ENCODE measurements at places on chromosomes 12 and 14. TPM values are rescaled to one million over a fixed set of nuclear protein-coding genes. Genes with fewer than 3 reads are reported as not detected.

GRCh38 chr12:75592638-75593335, 81.4 kb upstream of the KRR1 start:
- no peak for DNase-seq

GRCh38 chr12:28704477-28705169, 444.5 kb upstream of the FAR2 start:
- DNase-seq = no peak

GRCh38 chr12:22173177-22173576, 127.2 kb downstream of the CMAS start:
- no peak for DNase-seq

CAND1 gene
- total RNA-seq = 129 TPM

DPY19L2 gene
- 19.1 TPM for total RNA-seq

STON2 gene
- total RNA-seq = 91.2 TPM

- peak; percentile 88 for DNase-seq
These were observed 524.4 kb downstream of the MED13L start for GRCh38 chr12:115752913-115753726.

- no peak for DNase-seq
These were observed 310.5 kb downstream of the ETNK1 start for GRCh38 chr12:22935501-22935900.

HOXC9 gene
- total RNA-seq = not detected

DNA sequence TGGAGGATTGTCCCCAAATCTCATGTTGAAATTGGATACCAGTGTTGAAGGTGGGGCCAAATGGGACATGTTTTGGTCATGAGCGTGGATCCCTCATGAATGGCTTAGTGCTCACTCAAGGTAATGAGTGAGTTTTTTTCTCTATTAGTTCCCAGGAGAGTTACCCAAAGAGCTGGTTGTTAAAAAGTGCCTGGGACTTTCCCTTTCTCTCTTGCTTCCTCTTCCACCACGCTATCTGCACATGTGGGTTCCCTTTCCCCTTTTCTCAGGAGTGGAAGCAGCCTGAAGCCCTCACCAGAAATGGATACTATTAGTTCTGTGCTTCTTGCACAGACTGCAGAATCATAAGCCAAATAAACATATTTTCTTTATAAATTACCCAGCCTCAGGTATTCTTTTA, 465.4 kb downstream of the FSCB start:
- no peak for DNase-seq

DNA sequence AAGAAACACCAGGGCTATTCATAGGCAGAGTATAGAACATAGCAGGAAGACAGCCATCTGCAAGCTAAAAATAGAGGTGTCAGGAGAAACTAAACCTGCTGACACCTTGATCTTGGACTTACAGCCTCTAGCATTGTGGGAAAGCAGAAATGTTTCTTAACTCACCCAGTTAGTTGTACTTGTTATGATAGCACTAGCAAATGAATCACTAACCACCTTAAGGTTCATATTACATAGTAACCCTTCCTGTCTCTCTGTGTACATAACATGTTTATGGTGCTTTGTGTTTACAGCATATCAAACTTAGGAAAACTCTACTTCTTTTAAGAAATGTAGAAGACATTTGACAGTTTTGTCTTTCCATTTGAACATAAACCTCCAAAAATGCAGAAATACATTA, 1031.3 kb downstream of the FSCB start:
- DNase-seq = no peak

GRCh38 chr12:114993165-114993564, 309.2 kb upstream of the TBX3 start:
- DNase-seq = peak; percentile 71

DNA sequence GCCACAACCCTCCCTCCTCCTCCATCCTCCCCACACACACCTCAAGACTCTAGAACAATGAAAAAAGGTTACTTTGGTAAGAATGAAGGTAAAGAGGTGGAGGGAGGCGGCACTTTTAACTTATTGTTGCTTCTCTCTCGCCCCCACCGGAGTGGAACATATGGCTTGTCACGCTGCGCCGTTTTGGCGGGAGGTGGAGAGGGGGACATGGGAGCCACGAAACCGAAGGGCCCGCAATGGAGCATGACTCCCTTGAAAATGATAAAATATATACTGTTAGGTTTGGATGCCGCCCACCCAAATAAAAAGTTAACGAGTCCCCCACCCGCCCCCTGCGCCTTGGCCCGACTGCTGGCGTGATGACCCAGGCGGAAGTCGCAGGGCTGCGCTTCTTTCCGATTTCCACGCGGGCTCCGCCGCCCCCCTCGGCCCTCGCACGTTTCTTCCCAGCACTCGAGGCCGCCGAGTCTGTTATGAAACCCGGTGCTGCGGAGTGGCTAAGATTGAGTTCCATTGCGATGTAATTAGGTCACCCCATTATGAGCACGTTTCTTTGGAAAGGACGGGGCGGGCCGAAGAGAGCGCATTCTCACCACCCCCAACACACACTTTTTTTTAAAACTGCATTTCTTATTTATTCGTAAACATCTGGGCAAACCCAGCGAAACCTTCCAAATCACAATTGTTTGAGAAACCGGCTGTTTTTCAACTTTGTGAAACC, 1.4 kb upstream of the ZFP36L1 start:
- DNase-seq = peak; percentile 92

GRCh38 chr12:7221486-7221885, 32.0 kb downstream of the PEX5 start:
- DNase-seq = no peak

DNA sequence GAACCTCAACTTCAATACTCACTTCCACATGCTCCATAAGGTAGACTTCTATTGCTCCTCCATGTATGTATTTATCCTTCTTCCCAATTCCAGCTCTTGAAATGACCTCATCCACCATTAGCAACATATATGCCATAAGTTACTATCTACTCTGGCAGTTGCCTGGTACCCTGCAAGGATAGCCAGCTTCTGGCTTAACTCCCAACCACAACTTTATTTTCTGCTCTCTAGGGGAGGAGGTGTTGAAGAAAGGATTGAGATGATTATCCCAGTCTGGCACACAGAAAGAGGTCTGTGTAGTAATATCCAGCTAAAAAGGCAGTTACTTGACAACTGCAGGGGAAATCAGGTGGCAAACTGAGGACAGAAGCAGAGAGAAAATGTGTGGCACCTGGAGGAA, 71.5 kb upstream of the MDM1 start:
- no peak for DNase-seq

GRCh38 chr12:68904351-68904962, 28.5 kb downstream of the CPM start:
- DNase-seq = no peak

ANKRD33 gene
- total RNA-seq = not detected

GRCh38 chr12:131950182-131950913, 606 bp downstream of the EP400 start:
- peak; percentile 35 for DNase-seq

DNA sequence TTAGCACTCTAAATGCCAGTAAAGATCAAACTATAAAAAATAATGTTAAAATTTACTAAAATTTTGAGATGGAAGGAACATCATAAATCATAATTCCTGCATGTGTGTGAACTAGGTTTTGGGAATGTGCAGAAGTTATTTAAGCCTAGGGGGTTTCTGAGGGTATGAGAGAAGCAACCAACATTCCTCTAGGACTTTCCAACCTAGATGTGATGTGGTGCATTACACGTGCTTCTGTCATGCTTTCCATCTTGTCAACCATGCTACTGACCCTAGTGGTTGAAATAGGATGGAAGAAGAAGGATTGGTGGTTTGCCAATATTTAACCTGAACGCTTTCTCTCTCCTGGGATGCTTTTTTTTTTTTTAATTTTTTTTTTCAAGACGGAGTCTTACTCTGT, 209.3 kb downstream of the AEBP2 start:
- no peak for DNase-seq

GRCh38 chr12:22059976-22060647, 14.1 kb downstream of the CMAS start:
- DNase-seq = no peak

- peak; percentile 64 for DNase-seq
These were observed 52.6 kb upstream of the FBRSL1 start for GRCh38 chr12:132437252-132437932.

DNA sequence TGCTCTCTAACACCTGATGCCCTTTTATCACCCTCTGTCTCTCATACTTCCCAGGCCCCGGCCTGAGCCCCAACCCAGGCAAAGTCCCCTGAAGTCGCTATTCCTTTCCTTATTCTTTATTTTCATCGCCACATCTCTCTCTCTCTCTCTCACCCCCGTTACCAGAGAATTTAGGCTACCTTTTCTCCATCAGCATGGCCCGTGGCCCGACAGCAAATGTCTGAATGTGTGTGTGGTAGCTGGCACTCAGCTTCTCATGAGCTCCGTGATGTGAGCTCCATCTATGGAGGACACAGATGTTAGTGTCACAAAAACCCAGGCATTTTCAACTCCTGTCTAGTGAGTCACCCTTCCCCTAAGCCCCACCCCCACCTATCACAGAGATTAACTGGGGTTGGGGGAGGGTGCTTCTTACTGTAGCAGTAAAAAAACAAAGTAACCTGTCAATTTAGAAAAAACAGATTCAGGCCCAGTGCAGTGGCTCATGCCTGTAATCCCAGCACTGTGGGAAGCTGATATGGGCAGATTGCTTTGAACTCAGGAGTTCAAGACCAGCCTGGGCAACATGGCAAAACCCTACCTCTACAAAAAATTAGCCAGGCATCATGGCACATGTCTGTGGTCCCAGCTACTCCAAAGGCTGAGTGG, 53.8 kb downstream of the VCPKMT start:
- no peak for DNase-seq

GRCh38 chr14:45728434-45729225, 475.6 kb upstream of the MIS18BP1 start:
- DNase-seq = peak; percentile 11

- peak; percentile 73 for DNase-seq
These were observed 156.3 kb downstream of the TMX1 start for GRCh38 chr14:51396222-51396815.

GRCh38 chr14:86221755-86222154, 691.8 kb downstream of the FLRT2 start:
- DNase-seq = no peak

GRCh38 chr12:108759924-108760323, 28.6 kb upstream of the CORO1C start:
- peak; percentile 45 for DNase-seq

DNA sequence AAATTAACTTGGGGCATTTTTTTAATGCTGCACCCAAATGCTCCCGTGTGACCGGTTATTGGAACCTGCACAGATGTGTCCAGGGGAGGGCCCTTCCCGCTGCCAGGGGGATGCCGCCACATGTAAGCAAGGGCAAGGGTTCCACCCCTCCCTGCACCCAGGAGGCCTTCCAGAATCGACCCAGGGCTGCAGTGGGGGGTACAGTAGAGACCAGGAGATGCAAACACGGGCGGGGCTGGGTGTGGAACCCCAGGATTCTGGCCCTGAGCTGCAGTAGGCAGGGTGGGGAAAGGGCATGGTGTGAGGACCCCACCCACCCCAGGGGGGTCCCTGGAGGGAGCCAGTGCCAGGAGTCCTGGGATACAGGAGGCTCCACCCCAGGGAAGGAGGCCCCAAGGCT, 54.1 kb downstream of the TNFAIP2 start:
- no peak for DNase-seq

GRCh38 chr14:32349322-32349721, 20.2 kb downstream of the AKAP6 start:
- DNase-seq = no peak

TMPRSS12 gene
- total RNA-seq = not detected

DNA sequence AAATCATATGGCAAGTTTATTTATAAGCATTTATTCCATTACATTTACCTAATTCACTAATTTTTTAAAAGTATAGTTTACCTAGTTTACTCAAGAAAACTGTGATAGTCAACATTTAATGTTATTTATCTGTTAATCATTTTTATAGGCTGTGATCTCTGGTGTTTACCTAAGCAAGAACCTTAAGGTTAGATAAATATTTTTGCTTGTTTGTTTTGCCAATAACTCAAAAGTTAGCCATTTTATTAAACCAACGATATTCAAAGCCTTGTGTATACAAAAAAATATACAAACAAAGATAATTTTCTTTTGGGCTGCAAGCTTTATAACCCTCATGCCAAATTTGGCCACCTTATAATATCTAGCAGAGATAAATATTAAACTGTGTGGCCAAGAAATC, 157.3 kb downstream of the SLCO1B3 start:
- no peak for DNase-seq

KRT5 gene
- total RNA-seq = 1,219 TPM

CDH24 gene
- total RNA-seq = 4.5 TPM

DNA sequence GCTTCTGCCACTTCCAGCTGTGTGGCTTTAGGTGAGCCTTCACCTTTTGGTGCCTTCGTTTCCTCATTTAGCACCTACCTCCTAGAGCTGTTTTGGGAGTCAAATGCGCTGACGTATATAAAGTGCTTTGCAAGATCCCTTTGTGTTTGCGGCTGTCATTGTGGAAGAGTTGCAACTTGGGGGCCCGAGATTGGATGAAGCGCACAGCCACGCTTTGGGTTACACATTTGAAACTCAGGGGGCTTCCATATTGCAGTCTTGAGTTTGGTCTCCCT, 636 bp upstream of the ARL6IP4 start:
- no peak for DNase-seq

PTHLH gene
- 3.4 TPM for total RNA-seq

GPR137C gene
- total RNA-seq = 5.0 TPM

- DNase-seq = no peak
These were observed 10.9 kb upstream of the AMN start for GRCh38 chr14:102911541-102911951.

DNA sequence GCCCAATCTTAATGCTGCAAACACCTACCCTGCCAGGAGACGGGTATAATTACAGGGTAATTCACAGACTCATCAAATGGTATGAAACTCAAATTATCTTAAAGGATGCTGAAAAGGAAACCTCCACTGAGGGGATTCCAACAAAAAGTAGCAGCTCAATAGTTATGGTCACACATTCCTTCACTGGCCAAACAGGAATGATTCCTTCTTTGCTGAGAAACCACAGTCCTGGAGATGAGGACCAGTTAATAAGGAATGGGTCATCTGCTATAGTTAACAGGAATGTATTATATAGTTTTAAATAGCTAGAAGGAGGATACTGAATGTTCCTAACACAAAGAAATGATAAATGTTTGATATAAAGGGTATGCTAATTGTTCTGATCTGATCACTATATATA, 136.9 kb downstream of the STXBP6 start:
- DNase-seq = no peak

DNA sequence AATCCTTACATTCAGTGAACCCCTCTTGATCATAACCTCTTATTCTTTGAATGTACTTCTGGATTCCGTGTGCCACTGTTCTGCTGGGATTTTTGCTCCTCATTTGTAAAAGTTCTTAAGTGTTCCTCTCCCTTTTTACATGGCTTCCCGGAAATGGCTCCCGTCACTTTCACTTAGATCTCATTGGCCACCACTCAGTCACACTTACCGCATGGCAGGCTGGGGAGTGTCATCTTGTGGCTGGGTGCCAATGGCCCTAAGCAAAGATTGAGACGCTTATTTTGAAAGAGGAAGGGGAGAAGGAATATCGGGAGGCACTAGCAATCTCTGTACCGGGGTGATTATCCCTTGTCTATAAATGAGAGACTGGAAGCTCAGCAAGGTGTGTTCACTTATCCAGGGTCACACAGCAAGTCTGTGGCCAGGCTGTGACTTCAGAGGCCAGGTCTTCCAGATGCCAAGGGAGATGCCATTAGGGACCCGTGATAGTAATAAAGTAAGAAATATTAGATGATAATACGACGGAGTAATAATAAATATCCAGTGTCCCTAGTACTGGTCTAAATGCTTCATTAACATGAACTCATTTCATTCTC, 68.8 kb downstream of the RNFT2 start:
- no peak for DNase-seq

- no peak for DNase-seq
These were observed 52.7 kb downstream of the CYP46A1 start for GRCh38 chr14:99736603-99737371.
